ENCODE measurements at places on chromosomes 1 and 21. TPM values are rescaled to one million over a fixed set of nuclear protein-coding genes. Genes with fewer than 3 reads are reported as not detected.

The TNFRSF1B gene
- total RNA-seq: 7.1 TPM

The CFHR4 gene
- total RNA-seq: not detected

The PSEN2 gene
- 20.1 TPM for total RNA-seq

The CELSR2 gene
- total RNA-seq: 1.5 TPM

The RAP1GAP gene
- total RNA-seq: 0.18 TPM

The PIGR gene
- not detected for total RNA-seq
